ENCODE measurements at places on chromosomes 11 and 22. TPM values are rescaled to one million over a fixed set of nuclear protein-coding genes. Genes with fewer than 3 reads are reported as not detected.

Gene SLC6A5
- not detected for total RNA-seq

Gene POLR3H
- 9.8 TPM for total RNA-seq

Gene DENND6B
- 2.2 TPM for total RNA-seq

Gene BCO2
- total RNA-seq, result 10.5 TPM

Gene TRPM5
- total RNA-seq, result not detected

Gene TMEM191C
- total RNA-seq, result 0.13 TPM

Gene TESMIN
- total RNA-seq, result 1.3 TPM
